Iris pigment epithelial cell (primary cell): ENCODE measurements at places on chromosomes 1 and 21.

- no peak for DNase-seq
These were observed 1143.1 kb downstream of the PLA2G4A start for GRCh38 chr1:187971851-187972250.

- no peak for DNase-seq
These were observed 76.9 kb upstream of the GFI1 start for GRCh38 chr1:92563457-92564216.

DNA sequence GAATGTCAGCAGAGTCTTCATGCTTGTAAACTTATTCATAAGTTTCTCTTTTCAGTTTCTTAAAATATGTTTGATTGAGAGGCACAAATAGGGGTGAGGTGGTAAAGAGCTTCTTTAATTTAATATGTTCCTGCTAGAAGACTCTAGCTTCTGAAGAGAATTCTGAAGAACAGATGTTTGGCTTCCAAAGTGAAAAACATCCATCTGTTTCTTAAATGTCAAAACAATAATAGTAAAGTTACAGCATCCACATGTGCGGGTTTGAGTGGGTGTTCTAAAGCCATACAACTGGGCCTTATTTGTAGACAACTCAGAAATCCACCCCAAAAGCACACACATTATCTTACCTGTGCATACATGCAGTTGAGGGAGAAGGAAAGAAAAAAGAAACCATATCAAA, 144.0 kb upstream of the ADGRL4 start:
- no peak for DNase-seq

GRCh38 chr1:55376897-55377296, 161.7 kb upstream of the USP24 start:
- no peak for DNase-seq

GRCh38 chr1:208065862-208066261, 154.9 kb upstream of the CD34 start:
- DNase-seq, result peak; percentile 41

DNA sequence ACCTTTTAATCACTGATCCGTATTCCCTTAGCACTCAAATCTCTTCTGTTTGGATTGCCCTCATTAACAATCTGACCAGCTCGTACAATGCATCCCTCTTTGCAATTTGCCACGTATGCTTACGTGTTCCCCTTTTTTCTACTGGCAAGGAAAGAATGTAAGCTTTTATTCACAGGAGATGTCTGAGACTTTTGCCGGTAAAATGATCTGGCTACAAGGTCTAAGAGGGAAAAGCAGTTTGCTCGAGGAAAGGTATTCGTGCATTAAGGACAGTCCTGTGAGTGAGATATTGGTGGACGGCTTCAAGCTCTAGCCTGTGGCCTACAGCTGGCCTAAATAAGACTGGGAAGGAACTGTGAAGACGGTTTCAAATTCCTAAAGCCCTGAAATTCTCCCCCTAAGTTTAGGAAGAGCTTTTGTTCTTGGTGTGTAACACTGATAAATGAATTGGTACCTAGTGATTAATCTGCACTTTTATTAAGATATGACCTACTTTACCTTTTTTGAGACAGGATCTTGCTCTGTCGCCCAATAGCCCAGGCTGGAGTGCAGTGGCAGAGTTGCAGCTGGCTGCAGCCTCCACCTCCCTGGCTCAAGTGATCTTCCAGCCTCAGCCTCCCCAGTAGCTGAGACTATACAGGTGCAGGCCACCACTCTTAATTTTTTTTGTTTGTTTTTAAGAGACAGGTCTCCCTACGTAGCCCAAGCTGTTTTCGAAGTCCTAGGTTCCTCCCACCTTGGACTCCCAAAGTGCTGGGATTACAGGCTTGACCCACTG, 895 bp upstream of the UBR4 start:
- peak; percentile 28 for DNase-seq

- DNase-seq, result no peak
These were observed 1.9 kb upstream of the TEKT2 start for GRCh38 chr1:36081926-36082485.

DNA sequence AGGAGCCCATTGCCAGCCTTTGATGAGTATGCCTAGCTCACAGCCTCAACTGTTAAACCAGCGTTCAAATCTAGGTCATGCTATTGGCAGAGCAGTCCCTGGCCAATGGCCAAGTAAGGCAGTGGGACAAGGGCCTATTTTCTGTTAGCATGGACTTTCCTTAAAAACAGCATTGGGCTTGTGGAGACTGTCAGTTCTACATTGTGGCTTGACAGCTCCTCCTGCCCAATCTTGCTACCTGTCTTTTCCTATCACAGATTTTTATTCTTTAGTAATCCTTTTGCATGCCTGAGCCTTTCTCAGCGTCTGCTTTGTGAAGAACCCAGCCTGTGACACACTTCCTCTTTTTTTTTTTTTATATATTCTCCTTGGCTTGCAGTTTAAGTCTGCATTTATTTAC, 56.4 kb downstream of the DIP2A start:
- peak; percentile 60 for DNase-seq

- DNase-seq, result no peak
These were observed 4.5 kb downstream of the FOXE3 start for GRCh38 chr1:47420547-47420946.

- DNase-seq, result no peak
These were observed 1450.1 kb downstream of the KCNT2 start for GRCh38 chr1:195158091-195158490.

DNA sequence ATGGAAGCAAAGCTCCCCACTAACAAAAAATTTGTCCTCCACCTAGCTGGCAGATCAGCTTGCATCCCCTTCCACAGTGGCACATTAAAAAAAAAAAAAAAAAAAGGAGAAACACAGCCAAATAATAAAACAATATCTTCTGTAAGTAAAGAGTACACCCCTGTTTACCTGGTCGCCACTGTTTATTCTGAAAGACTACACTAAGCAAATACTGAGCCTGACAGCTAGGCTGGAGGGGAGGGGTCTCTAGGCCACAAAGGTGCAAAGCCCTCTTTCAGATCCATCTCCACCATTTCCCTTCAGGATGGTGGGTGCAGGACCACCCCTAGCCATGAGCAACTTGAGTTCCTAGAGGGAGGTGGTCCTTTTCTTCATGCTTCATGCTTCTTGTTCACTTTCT, 22.8 kb upstream of the SLC45A3 start:
- no peak for DNase-seq

- DNase-seq, result peak; percentile 41
These were observed 77.7 kb downstream of the TOMM20 start for GRCh38 chr1:235050911-235051360.

DNA sequence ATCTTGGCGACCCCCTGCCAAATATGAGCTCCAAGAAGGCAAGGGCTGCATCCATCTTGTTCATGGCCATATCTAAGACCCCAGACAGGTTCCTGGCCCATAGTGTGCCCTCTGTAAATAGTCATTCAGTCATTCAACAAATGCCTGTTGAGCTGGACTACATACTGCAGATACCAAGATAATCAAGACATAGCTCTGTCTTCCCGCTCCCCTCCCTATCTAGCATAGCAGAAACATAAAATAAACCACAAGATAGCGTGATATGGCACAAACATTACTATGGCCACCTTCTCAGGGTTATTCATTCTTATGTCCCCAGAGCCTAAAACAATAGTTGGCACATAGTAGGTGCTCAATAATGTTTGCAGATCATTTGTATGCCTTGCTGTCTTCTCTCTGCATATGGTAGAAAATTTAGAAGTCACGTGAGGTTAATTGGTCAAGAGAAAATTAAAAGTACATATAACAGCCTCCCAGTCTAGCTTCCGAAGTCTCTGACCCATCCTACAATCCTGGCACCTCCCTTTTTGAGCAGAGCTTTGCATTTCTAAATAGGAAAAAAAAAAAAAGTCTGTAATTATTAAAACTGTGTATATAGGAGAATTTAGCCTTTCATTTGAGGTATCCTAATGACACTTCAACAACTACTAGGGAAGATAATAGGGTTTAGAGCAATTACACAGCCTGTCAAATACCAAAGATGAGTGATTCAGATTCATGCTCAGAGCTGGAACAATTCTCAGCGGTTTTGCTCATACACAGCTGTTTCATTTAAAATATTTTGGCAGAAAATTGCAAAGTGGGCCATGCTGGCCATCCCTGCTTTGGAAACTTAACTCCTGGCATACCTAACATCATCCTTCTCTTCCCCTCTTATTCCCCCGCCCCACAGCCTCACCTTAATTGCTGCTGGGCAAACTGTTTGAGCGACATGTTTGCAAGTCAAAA, 219.0 kb downstream of the KAZN start:
- DNase-seq, result peak; percentile 44

DNA sequence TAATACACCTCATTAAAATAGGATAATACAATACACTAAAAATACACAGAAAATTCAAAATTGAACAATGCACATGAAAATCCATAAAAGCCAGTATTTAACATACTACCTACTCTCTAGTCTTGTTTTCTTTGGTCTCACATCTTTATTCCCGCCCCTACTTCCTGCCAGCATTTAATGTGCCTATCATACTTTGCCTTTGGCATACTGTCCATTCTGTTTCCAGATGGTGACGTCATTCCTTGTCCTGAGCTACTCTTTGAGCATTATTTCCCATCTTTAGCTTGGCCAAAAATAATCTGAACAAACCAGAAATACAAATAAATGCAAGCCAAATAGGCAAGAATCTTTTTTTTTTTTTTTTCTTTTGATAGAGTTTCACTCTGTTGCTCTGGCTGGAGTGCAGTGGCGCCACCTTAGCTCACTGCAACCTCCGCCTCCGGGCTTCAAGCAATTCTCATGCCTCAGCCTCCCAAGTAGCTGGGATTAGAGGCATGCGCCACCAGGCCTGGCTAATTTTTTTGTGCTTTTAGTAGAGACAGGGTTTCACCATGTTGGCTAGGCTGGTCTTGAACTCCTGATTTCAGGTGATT, 4.4 kb downstream of the HFM1 start:
- DNase-seq, result no peak

DNA sequence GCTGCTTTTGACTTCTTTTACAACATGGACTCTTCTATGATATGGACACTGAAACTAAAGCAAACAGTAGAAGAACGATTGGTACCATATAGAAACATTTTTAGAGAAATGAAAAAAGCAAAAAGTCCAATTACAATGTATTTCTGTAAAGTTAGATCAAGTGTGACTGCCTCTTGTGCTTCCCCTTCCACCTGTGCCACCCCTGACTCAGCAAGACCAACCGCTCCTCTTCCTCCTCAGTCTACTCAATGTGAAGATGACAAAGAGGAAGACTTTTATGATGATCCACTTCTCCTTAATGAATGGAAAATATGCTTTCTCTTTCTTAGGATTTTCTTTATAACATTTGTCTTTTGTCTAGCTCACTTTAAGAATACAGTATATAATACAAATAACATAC, 66.9 kb downstream of the PHTF1 start:
- no peak for DNase-seq

DNA sequence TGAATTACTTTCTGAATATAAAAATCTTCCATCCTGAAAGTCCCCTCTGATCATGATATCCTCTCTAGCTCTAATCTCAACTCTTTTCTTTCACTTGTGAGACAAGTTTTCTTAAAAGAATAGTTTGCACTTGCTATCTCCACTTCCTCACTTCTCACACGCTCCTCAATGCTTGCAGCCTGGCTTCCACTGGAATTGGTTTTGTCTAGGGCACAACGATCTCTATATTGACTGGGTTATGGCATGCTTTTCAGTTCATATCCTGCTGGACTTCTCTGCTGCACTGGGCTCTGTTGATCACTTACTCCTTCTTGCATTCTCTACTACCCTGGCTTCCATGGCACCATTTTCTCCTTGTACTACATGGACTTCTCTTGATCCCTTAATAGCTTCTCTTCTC, 474 bp downstream of the FCRLA start:
- no peak for DNase-seq

- no peak for DNase-seq
These were observed 28.0 kb downstream of the FUBP1 start for GRCh38 chr1:77950873-77951272.

DNA sequence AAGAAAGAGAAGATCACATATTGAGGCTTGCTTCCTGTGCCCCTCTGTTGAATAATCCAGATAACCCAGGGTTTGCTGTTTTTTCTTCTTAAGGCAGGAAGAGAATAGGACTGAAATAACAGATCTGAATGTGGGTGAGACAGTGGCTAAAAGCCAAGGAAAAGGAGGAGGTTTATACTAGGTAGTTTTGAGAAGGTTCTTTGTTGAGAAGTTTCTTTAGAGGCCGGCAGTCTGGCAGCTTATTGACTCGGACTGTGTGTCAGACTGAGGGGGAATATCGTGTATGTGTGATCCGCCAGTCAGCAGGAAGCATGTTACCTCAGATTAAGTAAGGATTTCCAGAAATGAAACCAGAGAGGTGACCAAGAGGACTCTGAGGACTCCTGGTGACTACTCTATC, 119.8 kb downstream of the PLA2G4A start:
- peak; percentile 62 for DNase-seq

DNA sequence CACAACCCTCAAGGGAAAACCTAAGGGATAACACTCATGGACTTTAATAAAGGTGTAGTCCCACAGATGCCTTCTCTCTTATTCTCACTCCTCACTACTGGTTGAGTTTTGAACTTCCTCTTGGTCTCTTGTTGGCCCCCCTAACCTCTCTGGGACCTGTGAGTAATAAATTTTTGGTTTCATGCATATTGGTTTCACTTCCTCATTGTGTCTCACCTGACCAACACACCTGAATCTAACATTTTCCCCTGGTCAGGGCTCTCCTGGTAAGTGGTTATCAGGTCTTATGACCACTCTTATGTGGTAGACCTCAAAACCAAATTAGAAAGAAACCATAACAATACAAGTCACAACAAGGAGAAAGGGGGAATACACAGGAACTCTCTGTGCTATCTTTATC, 60.5 kb upstream of the PRMT6 start:
- DNase-seq, result no peak

DNA sequence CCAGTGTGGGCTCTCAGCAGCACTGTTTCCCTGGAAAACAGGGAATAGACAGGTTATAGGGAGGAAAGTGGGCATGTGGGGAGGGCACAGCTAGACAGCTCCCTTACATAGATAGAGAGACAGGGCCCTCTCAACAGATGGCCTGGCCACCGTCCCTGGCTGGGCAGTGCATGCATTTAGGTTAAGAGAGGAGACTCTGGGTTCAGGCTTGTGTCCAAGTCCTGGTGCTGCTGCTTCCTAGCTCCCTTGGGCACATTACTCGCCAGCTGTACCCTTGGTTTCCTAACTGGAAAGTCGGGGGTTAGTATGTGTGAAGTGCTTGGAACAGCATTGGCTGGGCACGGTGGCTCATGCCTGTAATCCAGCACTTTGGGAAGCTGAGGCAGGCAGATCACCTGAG, 9.1 kb downstream of the PLOD1 start:
- no peak for DNase-seq

DNA sequence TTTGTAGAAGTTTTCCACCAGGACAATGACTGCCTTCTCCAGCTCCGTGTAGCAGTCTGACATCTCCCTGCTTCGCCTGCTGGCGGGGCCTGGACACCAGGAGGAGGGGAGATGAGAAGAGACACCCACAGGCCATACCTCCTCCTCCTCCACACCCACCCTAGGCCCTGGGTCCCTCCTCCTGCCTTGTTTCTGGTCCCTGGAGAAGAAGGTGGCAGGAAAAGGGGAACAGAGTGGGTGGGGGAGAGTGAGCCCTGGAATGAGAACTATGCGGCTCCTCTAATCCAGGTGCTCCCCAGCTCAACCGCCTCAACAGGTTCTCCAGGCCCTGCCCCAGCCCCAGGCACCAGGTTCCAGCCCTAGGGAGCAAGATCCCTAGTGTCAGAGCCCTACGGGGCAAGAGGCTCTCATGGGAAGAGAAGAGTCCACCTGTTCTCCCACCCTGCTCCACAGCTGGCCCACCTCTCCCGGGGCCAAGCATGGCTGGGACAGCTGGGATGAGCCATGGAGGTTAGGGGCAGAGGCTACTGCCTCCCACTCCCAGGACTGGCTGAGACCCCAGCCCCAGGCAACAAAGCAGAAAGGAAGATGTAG, 4.8 kb downstream of the S100A16 start:
- no peak for DNase-seq

GRCh38 chr1:88961081-88961480, 31.3 kb downstream of the KYAT3 start:
- DNase-seq, result no peak
